HuH-7.5 (cell line): ENCODE measurements at places on chromosomes 6 and 20.
A peak's percentile ranks its signal among the peaks of the same experiment; 100 is the strongest.

DNA sequence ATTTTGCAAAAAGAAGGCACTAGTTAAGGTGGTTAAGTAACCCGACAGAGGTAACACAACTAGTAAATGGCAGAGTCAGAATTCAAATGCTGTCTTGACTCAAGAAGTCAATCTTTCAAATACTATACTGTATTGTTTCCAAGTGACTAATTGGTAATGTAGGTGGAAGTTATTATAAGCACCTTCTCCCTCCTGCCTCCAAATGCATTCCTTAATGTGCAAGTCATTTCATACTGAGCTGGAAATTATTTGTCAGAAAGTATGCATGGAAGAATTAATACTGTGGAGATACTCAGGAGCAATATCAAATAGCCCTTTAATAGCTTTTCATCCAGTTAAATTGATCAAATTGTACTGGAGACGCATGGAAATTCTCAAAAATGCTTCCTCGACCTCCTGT lies 579.1 kb downstream of the DOK5 start:
- no peak for DNase-seq

DNA sequence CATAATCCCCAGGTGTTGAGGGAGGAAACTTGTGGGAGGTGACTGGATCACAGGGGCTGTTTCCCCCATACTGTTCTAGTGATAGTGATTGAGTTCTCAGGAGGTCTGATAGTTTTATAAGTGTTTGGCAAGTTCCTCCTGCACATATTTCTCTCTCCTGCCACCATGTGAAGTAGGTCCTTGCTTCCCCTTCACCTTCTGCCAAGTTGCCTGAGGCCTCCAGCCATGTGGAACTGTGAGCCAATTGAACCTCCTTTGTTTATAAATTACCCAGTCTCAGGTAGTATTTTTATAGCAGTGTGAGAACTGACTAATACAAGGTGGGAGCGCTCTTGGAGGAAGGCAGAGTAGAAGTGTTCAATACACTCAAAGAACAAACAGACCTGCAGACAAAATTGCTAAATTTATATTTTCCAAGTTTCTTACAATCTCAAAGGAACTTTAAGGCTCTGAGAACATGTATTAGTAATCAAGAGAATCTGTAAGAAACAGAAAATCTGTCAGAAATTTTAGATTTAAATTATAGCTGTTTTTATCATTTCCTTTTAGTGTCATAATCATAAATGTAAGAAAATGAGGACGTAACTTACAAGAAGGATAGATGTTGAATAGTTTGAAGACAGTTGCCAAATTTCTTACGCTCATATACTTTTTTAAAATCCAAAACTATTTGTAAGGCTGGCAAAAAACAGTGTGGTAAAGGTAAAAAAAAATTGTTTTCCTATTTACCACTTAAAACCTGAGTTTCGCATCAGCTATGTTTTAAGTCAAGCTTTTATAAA lies 77.7 kb downstream of the ASCC3 start:
- no peak for DNase-seq

- DNase-seq, result no peak
Measured at GRCh38 chr20:2820084-2820895, 4.1 kb downstream of the TMEM239 start.

DNA sequence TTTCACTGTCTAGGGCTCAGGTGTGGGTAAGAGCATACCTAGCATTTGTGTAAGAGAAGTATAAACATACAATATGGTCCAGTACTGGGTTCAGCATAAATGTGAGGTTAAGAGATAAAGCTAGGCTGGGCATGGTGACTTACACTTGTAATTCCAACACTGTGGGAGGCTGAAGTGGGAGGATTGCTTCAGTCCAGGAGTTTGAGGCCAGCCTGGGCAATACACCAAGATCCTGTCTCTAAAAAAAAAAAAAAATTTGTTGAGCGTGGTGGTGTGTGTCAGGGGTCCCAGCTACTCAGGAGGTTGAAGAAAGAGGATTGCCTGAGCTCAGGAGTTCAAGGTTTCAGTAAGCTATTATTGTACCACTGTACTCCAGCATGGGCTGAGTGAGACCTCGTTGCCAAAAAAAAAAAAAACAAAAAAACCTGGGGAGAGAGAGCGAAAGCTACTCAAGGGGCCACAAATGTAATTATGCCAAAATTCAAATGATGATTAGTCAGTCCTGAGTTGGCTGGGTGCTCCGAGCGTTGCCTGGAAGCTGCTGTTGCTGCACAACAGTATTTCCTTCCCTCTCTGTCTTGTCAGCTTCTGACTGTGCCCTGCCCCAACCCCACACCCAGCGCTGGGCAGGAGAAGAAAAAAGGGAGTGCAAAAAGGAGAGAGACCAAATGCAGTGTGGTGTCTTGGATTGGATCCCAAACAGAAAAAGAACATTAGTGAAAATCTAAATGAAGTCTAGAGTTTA lies 24.0 kb downstream of the CMTR1 start:
- no peak for DNase-seq

DNA sequence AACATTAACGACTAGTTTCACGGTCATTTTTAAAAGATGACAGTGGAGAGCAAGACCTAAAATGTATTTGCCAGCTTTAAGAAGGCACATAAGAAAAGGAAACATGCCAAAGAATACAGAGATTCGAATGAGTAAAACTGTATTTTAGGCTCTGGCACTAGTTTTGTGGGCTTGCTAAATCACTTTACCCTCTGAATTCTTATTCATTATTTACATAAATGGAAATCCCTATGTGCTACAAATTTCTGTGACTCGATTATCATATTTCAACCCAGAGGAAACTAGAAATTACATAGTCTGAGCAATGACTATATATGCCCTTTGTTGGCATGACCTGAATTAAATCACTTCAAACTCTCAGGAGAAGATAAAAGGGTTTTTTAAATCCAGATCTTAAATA lies 441.7 kb upstream of the RNF217 start:
- DNase-seq, result no peak

DNA sequence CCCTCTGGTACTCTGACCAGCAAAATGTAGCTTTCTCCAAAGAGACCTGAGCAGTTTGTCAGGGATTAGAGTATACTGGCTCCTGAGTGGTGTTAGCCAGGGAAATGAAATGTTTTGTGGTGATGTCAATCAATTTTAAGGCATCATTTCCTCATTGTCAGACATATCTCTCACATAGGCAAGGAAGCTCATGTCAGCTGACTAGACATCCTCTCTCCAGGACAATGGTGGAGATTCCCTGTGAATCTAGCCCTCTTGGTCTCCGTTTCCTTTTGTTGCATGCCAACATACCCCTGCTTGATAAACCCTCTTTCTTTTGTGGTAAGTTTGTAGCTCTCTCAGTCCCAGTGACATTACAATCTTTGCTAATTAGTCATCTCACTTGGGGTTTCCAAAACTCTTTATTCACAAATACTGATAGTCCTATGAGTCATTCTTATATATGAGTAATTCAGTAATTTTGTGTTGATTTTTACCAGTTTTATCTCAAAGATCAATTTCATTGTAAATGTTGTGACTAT lies 135.6 kb upstream of the PTPRK start:
- no peak for DNase-seq

GRCh38 chr20:21569586-21569985 lies 55.7 kb upstream of the NKX2-2 start:
- DNase-seq, result no peak

DNA sequence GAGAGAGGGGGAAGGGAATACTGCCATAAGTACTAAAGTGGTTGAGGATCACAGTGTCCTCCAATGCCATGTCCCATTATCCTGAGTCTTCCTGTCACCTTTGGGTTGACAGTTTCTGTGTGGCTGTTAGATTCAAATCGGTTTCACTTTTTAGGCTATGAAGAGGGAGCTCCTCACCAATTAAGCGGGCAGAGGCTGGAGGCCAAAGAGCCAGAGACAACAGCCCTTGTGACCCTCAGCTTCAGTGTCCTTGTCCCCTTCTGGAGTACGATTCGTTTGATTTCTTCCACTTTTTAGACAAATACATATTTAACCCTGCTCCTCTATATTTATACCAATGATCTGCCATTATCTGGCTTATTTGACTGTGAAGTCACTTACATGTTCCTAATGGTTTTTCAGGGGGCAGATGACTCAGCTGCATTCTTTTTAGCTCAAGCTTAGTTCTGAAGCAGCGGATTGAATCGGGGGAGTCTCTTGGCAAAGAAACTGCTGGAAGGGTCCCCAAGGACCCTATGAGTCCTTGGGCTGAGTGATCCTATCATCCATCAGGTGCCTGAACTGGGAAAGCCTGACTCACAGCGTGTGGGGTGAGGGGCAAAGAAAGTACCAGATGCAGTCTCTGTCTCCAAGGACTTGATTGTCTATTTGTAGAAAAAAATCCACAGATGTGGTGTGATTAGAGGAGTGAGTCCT lies 18.2 kb downstream of the FERMT1 start:
- DNase-seq, result no peak

DNA sequence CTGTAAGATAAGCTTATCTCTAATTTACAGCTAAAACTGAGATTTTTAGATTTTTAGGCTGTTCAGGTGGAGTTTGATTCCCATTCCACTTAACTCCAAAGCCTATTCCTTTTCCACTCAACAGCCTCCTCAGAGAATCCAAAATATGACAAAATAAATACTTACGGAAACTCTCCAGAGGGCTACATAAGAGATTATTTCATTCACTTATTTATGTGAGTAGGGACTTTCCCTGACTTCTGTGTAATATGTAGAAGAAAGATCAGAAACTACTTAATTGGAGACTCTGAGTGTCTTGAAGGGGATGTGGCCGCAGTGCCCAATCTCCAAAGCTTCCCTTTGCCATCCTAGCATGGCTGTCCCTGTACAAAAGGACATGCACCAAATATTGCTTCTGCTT lies 72.1 kb upstream of the ISM1 start:
- DNase-seq, result no peak

- DNase-seq, result no peak
Measured at GRCh38 chr6:21423106-21423854, 170.3 kb upstream of the SOX4 start.

GRCh38 chr20:10596710-10597121 lies 77.1 kb downstream of the JAG1 start:
- DNase-seq, result no peak

DNA sequence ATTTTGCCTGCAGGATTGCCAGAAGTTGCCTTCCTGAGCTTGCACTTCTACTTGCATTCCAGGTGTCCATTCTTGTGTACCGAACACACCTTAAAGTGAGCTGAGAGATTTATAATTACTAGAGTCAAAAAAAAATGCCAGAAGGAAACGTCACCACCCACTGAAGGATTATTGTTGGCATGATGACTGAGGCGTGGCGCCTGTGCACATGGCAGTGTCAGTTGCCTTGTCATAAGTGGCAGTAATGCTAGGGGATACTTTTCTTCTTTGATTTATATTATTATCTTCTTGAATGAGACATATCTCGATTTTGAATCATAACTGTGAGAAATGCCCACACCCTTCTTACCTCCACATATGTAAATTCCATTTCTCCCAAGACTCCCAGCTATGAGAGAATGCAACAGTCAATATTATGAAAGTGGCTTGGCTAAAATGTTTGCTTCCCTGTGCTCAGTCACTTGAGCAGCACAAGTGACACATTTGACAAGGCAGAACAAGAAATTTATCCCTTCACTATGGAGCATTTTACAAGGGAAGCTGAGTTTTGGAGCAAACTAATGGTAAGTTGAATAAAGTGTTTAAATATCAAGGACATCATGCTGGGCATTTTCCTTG lies 149.5 kb upstream of the SASH1 start:
- no peak for DNase-seq

GRCh38 chr6:39347906-39348585 lies 25.5 kb upstream of the KCNK16 start:
- peak; percentile 76 for DNase-seq

- no peak for DNase-seq
Measured at GRCh38 chr6:21188505-21189223, 404.9 kb upstream of the SOX4 start.

DNA sequence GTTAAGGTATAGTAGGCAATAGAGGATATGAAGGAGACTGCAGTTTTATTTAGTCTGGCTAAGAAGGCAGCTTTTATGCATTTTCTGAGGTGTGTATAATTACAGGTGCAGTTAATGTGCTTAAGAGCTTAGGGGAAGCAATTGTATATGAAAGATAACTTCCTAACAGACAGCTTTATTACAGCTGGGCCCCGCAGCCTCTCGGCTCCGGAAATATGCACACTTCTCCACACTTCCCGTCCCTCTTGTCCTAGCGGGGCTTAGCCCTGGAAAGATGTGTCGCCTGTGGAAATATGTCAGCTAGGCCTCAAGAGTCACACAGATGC lies 178.4 kb upstream of the ARID1B start:
- DNase-seq, result no peak

GRCh38 chr6:136477548-136477947 lies 72.7 kb downstream of the MAP7 start:
- no peak for DNase-seq

GRCh38 chr6:142542704-142543233 lies 241.0 kb downstream of the ADGRG6 start:
- no peak for DNase-seq

DNA sequence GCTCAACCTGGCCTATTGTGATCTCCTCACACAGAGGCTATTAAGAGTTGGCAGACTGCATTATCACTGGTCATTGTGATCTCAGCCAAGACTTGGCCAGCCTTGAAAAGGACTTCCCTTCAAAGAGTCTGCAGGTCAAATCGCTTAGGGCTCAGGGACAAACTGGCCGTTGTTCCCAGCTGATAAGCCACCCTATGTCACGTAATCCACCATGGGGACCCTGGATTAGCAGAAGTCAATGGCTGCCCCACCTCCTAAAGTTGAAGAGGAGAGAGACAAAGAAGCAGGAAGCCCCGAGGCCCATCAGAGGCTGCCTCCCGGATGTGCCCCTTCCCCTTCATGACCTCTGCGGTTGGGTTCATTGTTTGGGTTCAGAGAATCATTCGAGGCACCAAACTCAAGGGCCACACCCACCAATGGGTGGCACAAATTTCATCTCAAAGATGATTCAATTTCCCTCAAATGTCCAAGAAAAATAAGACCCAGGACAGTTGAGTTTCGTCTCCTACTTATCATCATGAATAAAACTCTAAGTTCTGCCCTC lies 56.6 kb downstream of the BPIFB1 start:
- no peak for DNase-seq

DNA sequence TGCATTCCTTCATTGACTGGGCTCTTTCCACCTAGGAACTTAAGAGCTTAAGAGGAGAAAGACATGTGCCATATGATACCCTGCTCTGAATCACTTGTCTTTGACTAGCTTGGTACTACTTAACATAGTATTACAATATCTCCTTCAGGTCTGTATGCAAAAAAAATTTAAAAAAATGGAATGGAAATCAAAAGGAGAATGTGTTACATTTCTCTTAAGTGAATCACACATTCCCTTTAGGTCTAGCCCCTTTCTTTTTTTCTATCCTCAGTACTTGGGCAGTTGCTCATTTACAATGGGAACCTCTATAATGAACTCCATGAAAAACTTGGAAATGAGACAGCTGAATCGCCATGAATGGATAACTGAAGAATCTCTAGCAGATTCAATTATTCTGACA lies 53.8 kb downstream of the SLC35F1 start:
- no peak for DNase-seq
